ENCODE measurements at places on chromosomes 2 and 18.
A peak's percentile ranks its signal among the peaks of the same experiment; 100 is the strongest.

DNA sequence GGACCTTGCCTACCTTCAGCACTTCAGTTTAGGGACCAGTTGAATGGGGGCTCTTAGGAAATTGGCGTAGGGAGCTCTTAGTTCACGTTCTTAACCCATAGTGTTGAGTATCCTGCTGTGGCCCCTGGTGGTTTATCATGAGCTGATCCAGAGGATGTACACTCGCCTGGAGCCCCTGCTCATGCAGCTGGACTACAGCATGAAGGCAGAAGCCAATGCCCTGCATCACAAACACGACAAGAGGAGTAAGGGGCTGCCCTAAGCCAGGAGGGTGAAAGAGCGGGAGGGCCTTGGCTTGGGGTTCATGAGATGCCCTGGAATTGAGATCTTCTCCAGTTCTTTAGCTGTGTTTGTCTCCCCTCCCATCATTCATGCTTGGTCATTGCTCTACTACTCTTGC is 2.9 kb downstream of the RETREG2 start:
- DNase-seq: no peak

GRCh38 chr18:62070302-62070701 is 116.6 kb downstream of the PIGN start:
- no peak for DNase-seq

DNA sequence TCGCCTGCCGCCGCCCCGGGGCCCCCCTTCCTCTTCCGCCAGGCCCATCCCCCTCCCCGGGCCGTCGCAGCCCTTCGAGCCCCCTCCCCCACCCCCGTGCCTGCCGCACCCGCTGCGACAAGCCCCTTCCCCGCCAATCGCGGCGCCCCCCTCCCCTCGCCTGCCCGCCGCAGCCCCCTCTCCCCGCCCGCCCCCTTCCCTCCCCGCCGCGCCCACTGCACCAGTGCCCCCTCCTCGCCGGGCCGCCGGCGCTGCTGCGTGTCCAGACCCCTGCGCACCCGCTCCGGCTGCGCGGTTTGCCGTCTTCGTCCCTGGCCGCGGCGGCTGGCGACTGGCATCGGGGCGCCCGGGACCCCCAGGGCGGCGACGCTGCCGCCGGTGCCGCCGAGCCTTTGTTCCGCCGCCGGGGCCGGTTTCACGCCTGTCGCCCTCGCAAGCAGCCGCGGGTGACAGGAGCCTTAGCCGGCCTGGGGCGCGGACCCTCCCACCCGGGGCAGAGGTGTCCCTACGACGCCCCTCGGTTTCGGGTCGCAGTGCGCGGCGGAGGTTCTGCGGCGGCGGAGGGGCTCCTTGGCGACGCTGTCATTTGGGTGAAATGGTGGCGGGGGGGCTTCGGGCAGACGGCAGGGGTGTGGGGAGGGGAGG is 18.1 kb downstream of the GPC1 start:
- no peak for DNase-seq

DNA sequence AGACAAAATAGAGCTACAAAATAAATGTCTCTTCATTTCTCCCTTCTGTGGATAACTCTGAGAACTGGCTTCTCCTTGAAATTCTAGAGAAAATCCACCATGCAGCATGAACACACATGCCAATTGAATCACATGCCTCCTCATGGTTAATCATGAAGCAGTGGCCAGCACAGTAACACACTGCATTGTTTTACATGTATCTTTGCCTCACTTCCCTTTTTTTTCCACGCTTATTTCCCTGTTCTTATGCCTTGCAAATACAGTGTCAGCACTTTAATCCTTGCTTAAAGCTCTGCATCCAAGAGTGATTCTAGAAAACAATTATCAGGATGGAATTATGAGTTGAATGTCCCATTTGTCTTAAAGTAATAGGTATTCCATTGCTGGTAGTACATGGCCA is 50.3 kb upstream of the ZBTB7C start:
- DNase-seq: no peak

- no peak for DNase-seq
These were observed 35.7 kb upstream of the GPR155 start for GRCh38 chr2:174522553-174522952.

GRCh38 chr2:23824777-23825212 is 102.1 kb downstream of the ATAD2B start:
- peak; percentile 7 for DNase-seq

GRCh38 chr2:45330108-45330507 is 281.0 kb downstream of the SRBD1 start:
- no peak for DNase-seq

DNA sequence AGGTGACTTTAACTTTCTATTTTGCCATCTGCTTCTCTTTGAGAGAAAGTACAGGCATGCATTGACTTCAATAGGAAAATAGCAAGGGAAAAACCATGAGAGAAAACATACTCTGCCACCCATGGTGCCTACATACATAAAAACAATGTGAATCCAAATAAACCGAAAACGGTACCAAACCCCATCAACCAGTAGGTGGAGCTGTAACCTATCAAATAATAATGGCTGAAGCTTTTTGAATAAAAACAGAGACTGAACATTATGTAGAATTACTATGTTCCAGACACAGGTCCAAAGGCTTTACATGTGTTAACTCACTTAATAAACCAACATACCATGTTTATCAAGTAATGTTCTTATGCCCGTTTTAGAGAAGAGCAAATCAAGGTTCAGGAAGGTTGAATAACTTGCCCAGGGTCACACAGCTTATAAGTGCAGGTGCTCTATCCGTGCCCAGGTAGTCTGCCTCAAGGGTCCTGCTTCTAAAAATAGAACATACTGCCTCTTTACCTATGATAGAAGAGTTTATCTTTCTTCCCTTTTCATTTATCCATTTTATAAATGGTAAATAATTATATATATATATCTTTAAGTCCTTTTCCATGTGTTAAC is 293.9 kb upstream of the SYT4 start:
- no peak for DNase-seq

GRCh38 chr2:126359494-126359893 is 296.5 kb upstream of the GYPC start:
- no peak for DNase-seq

DNA sequence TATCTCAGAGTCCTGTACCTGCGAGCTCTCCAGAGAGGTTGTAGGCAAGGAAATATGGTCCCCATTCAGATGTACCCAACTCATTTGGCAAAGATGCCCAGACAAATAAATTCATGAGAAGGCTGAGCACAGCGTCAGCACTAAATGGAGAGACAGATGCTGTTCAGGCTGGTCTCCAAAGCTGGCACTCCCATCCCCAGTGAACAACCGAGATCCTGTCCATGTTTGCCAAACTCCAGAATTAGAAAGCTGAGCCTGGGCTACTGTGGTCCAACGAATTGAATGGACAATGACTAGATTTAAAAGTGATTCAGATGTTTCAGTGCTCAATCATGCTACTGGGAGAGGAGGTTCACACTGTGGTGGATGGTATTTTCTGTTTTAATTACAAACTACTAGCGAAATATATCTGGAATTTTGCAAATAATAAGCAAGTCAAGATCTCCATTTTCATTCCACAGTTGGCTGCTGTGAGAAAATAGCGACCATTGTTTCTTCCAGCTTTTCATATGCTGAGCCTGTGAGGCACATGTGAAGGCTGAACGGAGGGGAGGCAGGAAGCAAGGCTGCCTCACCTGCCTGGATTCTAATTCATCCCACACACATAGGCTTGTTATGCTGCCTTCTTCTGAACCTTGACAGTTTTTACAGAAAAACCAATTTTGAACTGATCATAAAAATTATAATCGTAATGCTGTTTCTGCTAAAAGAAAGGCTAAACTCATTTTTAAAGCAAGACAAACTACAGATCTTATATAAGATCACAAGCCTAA is 22.6 kb upstream of the DAPL1 start:
- no peak for DNase-seq

DNA sequence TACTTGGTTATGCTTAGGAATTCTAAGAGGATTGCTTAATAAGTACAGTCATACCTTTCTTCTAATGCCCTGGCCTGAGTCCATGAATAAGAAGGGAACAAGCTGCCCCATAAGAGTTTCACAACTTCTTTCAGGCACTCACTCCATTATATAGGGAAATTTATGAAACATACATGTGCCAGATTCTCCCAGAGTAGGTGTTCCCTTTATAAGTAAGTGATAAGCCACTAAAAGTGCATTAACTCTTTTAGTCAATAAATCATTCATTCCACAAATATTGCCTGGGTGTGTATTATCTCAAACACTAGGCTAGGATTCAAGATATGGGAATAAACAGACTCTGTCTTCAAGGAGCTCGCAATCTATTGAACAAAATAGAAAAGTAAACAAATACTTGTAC is 84.5 kb upstream of the RBBP8 start:
- no peak for DNase-seq

DNA sequence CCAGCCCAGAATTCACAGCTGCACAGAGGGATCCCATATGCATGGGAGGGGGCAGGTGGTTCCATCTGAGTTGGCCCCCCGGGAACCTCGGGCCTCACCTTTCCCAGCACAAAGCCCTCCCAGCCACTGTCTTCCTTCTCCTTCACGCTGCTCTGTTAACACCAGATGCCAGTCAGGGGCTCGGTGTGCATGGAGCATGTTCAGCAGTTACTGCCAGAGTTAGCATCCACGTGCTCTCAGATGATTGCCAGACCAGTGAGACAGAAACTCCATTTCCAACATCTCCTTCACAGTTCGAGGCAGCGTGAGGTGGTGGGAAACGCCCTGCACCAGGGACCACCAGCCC is 101.0 kb downstream of the PTGR3 start:
- no peak for DNase-seq

GRCh38 chr2:240469740-240470139 is 34.3 kb downstream of the GPC1 start:
- DNase-seq: no peak

GRCh38 chr2:178592655-178593054 is 112.4 kb downstream of the PLEKHA3 start:
- no peak for DNase-seq

GRCh38 chr2:32627441-32627813 is 423 bp upstream of the TTC27 start:
- no peak for DNase-seq

All from H54 (cell line).